8988T (cell line): ENCODE measurements at places on chromosomes 12 and 14.

DNA sequence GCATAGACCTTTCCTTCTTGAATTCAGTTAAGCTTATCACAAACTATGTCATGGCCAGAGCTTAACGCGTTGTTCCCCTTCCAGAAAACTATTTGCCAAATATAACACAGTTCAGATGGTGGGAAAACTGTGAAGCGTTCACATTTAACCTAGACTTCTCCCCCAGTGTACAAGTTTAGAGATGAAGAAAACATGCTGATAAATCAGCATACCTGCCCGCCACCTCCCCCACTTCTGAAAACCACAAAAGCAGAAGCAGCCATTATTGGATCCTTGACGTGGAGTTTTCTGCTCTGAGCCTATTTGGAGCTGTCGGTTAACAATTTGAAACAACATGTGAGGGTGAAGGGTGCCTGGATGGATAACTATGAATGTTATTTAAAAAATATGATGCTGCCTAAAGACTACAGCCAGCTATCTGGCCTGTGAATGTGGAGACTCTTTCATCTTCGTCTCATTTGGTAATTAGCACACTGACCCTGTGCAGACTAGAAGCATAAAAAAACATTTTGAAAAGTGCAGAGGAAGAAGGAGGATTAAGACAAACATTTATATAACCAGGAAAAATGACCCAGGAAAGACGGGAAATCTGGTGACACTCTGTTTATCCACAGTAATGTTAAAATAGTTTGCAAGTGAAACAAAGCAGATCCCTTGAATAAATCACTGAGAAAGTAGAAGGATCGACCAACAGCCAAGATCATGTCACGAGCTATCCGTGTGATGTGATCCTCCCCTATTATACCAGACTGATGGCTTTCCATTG, 408.2 kb downstream of the AEBP2 start:
- no peak for DNase-seq

GRCh38 chr14:77208291-77208978, 26.8 kb downstream of the TMEM63C start:
- peak; percentile 62 for DNase-seq

GRCh38 chr12:44777044-44777443, 99.1 kb downstream of the NELL2 start:
- no peak for DNase-seq

GRCh38 chr12:123634142-123634561, 523 bp downstream of the GTF2H3 start:
- no peak for DNase-seq

- peak; percentile 78 for DNase-seq
Observed at GRCh38 chr14:93115821-93116675, at the start of gene ITPK1. Gene ITPK1 (minus strand): TSS chr14:93115925. CDS start chr14:93115163, 762 bp downstream.

- DNase-seq: no peak
Observed at GRCh38 chr14:41606282-41606531, 469 bp upstream of the LRFN5 start.

GRCh38 chr12:905261-906031, 44.0 kb downstream of the RAD52 start:
- no peak for DNase-seq

DNA sequence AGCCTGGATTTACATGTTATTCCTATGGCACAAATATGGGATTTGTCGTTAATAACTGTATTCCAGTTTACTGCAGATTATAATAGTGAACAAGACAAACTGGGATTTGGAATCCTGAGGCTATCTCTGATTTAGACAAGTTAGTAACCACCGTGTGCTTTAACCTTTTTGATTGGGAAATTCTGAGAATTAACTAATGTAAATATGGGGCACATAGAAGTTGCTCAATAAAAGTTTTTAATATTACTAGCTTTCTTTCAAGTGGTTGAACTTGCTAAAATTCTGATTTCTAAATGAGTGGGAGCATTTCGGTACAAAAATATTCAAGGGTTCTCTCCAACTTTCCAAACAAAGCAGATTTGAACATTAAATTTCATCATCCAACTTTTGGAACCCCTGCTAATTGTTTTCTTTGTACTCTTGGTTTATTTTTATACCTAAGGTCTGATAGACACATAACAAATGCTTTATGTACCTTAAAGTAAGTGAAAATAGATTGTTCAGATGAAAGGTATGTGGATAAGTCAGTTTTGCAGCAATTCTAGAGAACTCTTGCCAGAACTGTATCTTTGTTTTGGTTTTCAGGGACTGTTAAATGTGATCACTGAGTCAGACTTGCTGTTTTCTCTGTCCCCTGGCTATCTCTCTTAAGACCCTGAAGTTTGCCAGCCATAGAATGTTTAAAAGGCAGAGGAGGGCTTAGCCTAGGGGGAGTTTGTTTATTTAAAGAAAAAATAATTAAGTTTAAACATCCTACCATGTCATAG, 57.5 kb downstream of the FRS2 start:
- DNase-seq: no peak

DNA sequence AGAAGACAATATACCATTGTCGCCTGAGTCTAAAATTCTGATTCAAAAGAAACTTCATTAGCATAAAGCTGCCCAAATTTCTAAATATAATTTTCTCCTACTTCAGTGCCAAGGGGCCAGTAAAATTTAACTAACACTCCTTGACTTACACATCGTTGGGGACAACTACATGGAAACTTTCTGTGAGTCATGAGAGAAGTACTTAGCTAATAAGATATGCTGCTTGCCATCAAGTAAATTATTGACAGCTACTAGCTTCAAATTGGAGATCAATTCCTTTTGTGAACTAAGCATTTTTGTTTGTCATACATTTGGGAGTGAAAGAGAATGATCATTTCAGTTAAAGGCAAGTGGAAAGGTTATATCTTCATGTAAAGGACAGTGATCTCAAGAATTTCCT, 373.3 kb downstream of the MDGA2 start:
- DNase-seq: no peak

DNA sequence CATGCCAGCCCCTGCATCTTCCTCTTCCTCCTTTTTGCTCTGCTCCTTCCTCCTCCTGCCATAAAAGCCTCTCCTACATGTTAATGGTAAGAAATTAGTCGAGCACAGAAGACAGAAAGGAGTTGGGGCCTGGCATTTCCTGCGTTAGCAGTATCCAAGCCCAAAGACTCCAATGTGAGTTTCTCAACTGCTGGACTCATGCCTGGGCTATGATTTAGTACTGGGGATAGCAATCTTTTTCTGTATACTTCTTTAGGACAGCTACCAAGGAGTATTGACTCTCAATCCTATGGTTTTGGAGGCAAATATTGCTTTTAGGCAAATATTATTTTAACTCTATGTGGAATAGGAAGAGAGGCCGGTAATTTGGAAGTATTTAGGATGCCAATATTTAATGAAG, 18.0 kb upstream of the SLC38A4 start:
- DNase-seq: no peak
